HT-29 (cell line): ENCODE measurements at places on chromosomes 6 and 20. TPM values are rescaled to one million over a fixed set of nuclear protein-coding genes. Genes with fewer than 3 reads are reported as not detected.

GRCh38 chr6:39816747-39817146 is 24.6 kb downstream of the DAAM2 start:
- DNase-seq = no peak

DNA sequence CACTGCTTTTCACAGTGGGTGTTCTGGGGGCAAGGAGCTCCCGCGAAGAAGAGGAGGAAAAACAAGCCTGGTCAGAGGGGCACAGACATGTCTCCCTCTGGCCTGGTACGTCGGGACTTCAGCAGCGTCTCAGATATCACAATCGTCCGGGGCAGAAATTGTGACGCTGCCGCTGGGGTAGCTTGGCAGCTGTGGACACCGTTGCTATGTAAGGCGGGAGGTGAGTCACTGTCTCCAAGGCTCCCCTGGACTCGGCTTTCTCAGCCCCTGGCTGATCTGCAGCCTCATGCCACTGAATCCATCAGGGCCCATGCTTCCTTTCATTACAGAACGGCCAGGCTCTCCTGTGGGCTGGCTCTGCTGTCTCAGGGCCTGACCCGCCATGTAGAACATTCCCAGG is 98.7 kb downstream of the SULF2 start:
- no peak for DNase-seq

- DNase-seq = no peak
Measured at GRCh38 chr20:48407710-48408109, 420.1 kb downstream of the PREX1 start.

GRCh38 chr6:160088069-160088783 is 33.4 kb upstream of the SLC22A1 start:
- peak; percentile 57 for DNase-seq

Gene GNAS-AS1
- total RNA-seq = not detected in 2 replicates

Gene AKAP12
- 0.46 and 1.4 TPM in 2 replicates for total RNA-seq

Gene GABRR1
- total RNA-seq = not detected in 2 replicates

Gene DEFB132
- total RNA-seq = not detected in 2 replicates
